ENCODE measurements at places on chromosomes 5 and 9.

DNA sequence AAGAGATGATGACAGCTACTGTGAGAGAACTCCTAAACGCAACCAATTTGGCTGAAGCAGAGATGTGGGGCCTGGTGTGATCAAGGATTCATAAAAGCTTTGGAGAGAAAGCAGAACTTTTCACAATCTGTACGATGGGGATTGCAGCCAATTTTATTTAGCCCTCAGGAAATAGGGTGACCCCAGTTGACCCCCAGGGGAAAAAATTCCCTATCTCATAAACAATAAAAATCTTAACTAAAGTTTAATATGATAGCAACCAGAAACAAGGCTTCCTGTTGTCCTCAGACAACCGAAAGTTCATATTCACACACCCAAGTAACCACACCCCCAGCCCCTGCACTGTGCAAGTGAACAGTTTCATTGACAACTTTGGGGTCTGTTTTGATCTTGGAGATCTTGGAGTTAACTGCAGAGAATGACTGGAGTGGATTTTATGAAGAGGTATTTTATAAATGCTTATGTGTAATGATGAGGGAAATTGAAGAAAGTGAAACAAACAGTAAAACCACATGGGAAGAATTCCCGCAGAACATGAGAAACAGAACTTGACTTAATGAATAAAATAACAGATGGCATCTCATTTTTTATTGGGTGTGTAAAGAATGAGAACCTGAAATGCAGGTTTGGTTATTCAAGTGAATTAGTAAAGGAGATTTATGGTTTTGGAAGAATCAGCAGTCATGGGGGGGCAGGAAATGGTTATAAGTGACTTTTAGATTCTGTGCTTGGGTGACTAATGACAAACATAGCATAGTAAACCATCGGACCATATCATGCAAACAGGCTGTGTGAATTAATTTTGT, 94.5 kb downstream of the PDE4D start:
- DNase-seq: no peak

DNA sequence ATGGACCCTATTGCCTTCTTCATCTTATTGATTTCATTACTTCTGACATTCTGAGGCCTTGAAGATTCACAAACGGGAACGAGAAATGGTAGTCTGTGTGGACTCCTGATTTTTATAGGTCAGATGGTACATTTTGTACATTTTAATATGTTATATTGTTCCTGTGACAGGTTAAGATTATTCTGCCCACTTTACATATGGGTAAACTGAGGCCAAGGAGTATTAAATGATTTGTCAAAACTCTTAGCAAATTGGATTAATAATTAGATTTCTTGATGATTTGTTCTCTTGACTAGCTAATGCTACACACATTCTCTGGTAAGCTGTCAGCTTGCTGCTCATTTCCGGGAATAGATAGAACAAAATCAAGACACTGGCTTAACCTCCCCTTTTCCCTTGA, 1.9 kb downstream of the FAM53C start:
- DNase-seq: no peak

DNA sequence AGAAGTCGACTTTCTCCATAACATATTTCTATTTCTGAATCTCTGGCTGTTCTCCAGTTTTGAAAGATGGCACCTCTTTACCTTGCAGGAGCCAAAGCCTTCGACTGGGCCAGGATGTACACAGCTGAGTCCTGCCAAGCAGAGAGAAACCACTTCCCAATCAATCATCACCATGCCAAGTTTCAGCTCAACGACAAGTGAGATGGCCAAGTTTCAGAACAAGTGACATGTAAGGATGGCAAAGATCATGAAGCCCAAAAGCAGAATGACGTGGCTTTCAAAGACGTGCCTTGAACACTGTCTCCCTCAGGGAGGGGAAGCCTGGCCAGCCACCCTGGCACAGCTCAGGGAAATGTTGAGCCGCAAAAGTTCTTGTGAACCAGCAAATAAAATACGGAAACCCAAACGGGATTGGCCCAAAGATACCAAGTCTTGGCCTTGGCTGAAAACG, 17.7 kb downstream of the STK10 start:
- DNase-seq: no peak

DNA sequence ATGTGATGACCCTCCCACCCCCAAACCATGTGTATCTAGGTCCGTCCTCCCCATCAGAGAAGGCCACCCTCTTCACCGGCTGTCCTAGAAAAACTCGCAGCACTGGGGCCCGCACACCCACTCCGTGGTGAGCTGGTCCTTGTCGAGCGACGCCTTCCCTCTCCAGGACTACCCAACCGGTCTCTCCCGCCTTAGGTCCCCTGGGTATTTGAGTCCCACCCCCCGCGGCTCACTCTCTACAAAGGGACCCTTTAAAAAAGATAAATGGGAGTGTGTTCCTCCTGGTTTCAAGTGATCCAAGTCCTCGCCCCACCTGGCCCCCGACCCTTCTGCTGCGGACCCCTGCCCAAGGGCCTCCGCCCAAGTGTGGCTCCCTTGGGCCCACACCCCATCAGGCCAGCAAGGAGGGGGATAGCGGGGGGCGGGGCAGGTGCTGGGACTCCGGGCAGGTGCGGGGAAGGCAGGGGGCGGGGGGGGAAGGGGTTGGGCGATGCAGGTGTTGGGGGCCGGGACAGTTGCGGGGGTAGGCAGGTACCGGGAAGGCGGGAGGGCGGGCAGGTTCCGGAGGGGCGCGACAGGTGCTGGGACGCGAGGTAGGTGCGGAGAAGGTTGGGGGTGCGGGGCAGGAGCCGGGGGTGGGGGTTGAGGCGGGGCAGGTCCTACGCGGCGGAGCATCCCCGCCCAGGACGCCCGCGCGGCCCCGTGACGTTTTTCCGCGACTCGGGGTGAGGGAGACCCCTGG, 970 bp upstream of the ARRDC1 start:
- DNase-seq: no peak

- no peak for DNase-seq
Measured at GRCh38 chr5:44402084-44402483, 12.9 kb upstream of the FGF10 start.

- no peak for DNase-seq
Measured at GRCh38 chr5:173640156-173640804, 23.8 kb upstream of the BOD1 start.

DNA sequence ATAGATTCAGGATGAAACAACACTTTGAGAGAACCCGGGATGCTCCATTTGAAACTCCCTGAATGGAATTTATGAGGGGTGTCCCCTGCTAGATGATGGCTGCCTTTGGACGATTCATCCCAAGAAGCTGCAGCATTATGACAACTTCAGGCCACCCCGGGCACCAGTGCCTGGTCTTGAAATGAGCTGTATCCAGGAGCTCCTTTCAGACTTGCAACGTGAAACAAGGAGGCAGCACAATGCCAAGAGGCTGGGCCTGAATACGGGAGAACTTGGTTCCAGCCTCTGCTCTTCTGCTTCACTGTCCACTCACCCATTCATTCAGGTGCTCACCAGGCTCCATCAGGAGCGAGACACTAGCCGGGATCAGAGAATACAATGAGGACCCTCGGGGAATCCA, 78.3 kb downstream of the STK10 start:
- no peak for DNase-seq

DNA sequence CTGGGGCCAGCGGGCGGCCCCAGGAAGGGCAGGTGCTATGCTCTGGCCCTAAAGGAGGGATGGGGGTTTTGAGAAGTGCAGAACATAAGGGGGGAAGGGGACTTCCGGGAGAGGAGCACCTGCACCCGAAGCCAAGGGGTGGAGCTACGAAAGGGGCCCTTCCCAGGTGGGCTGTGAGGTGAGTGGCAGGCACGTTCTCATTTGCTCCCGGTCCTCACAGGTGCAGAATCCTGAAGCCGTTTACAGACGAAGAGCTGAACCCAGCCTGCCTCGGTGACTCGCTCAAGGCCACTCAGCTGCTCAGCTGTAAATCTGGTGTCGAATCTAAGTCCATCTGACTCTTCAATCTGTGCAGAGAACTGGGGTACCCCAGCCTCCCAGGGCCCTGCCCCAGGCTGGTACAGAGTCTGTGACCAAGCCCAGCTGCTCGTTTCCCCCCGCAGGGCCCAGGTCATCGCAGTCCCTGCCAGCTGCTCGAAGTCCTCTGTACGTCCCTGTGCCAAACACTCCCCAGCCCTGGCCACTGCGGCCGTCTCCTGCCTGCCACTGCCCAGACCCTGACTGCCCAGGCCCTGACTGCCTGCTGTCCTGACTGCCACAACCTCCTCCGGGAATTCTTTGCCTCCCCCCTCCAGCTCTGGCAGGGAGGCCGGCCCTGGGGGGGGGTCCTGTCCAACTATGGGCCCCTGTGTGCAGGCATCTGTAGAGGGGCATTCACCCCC, 53.8 kb upstream of the RXRA start:
- DNase-seq: no peak

GRCh38 chr5:139660105-139660922, 12.2 kb downstream of the CXXC5 start:
- DNase-seq: no peak

DNA sequence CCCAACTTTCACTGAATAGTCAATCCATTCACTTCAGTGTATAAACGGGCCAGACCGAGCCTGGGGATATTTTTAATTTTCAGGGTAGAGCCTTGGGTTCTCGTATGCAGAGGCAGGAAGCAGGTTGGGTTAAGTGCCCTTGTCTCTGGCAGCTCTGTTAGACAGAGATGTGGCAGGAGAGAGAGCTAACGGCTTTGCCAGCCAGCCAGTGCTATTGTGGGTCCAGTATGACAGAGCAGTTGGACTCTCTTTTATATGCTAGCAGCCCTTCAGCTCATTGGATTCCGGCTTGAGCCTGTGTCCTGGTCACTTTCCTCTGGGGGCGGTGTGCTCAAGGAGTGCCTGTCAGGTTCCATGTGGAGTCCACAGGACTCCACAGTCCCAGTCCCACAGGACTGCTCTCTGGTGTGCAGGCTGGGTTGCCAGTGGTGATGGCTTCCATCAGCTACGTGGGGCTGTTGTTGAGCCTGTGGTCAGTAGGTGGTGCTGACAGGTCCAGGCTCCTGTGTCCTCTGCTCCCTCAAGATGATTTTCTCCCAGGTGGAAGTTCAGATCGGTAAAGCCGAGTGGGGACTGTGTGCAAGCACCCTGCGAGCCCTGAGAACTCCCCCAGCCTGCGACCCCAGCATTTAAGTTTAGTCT, 14.3 kb downstream of the CLTA start:
- no peak for DNase-seq

DNA sequence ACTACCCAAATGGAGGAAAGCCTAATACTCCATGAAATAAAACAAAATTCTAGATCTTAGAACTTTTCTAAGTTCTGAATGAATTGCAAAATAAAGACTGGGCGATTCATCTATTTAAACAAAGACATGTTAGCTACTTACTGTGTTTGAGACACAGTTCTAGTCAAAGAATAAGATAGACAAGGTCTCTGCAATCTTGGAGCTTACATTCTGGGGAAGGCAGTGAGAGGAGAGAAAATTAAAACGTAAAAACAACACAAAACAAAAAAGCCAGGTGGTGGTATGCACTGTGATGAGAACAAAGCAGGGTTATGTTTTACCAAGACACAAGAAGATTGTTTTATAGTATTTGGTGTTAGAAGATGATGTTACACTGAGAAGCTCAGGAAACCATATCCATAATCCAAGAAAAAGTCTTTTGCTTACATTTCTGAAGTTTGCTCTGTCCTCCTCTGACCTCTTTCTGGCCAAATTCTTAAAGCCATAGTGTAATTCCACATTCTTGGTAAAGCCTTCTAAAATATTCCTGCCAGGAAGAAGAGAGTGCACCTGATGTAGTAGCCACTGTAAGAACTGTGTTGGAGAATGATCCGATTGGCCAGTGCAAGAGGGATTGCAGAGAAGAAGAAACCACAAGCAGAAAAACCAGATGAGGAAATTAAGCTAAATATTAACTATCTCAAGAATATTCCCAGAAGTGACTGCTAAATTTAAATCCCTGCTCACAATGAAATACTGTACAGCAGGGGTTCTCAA, 218.4 kb downstream of the PCSK1 start:
- DNase-seq: no peak

- no peak for DNase-seq
Measured at GRCh38 chr5:158519433-158520021, 580.2 kb downstream of the EBF1 start.

GRCh38 chr5:64180661-64181343, 15.2 kb downstream of the RNF180 start:
- no peak for DNase-seq

GRCh38 chr9:78644359-78644758, 347.4 kb downstream of the PSAT1 start:
- DNase-seq: no peak

Measured in stimulated activated naive B cell treated with anti-CD40 and anti-IgM and Interleukin-4, amounts not matched to agents 10 μg/mL and 1 μg/mL and 100 μg/mL, for 72 hours (primary cell).